ENCODE measurements at places on chromosomes 5 and 9. TPM values are rescaled to one million over a fixed set of nuclear protein-coding genes. Genes with fewer than 3 reads are reported as not detected.

Gene SLC28A3
- not detected for total RNA-seq

DNA sequence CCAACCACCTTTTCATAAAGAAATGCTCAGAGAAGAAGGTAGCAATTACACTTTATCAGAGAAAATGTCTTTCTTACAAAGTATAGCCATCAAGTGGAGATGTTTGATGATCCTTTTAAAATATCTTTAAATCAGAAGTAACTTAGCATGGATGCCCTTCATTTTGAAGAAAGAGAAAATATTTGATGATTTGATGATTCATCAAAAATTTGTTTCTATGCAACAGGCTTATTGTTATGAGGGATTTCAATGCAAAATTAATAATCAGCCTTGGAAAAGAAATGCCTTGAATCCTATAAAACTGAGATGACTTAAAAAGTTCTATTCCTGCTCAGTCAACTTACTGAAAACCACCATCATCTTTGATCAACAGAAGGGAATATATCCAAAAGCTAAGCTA, 291.6 kb downstream of the MLLT3 start:
- H3K36me3 ChIP-seq = no peaks in the 10 kb centered on the region
- H3K27me3 ChIP-seq = no peaks in the 10 kb centered on the region
- H3K4me1 ChIP-seq = no peaks in the 10 kb centered on the region
- H3K27ac ChIP-seq = no peak overlapping the region

GRCh38 chr9:134441227-134442084, 115.2 kb downstream of the RXRA start:
- H3K4me1 ChIP-seq = no peaks in the 10 kb centered on the region
- H3K27me3 ChIP-seq = no peaks in the 10 kb centered on the region
- DNase-seq = no peak
- no peak overlapping the region for H3K27ac ChIP-seq
- H3K36me3 ChIP-seq = peaks cover 4% of the 10 kb centered on the region

Gene IFNA2
- total RNA-seq = not detected

GRCh38 chr5:163608621-163609020, 103.2 kb downstream of the MAT2B start:
- H3K4me1 ChIP-seq = no peaks in the 10 kb centered on the region
- no peaks in the 10 kb centered on the region for H3K27me3 ChIP-seq
- DNase-seq = no peak
- H3K4me3 ChIP-seq = no peak overlapping the region
- H3K27ac ChIP-seq = no peak overlapping the region

DNA sequence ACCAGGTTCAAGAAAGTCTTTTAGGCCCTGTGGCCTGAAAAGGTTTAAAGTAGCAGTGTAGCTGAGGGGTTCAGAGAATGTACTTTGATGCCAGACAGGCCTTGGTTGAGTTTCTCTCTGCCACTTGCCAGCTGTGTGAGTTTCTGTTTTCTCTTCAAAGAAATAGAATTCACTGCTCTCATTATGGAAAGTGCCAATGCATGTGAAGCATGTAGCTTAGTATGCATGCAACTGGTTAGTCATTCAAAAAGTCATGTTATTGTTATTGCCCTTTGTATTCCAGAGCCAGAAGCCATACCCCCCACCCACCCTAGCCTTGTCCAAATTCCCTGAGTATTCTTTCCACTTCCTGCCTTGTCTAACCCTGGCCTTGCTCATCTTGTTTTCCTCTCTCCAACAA, 101.7 kb downstream of the ADRB2 start:
- no peak overlapping the region for H3K27ac ChIP-seq
- H3K27me3 ChIP-seq = no peaks in the 10 kb centered on the region
- peaks cover 8% of the 10 kb centered on the region for H3K4me1 ChIP-seq
- no peak overlapping the region for H3K4me3 ChIP-seq
- no peak for DNase-seq

- H3K27me3 ChIP-seq = no peaks in the 10 kb centered on the region
- no peaks in the 10 kb centered on the region for H3K36me3 ChIP-seq
- H3K4me1 ChIP-seq = peaks cover 2% of the 10 kb centered on the region
- DNase-seq = no peak
- no peak overlapping the region for H3K27ac ChIP-seq
Observed at GRCh38 chr9:118419676-118420075, 715.5 kb downstream of the TLR4 start.

GRCh38 chr9:34633851-34634550, 3.6 kb downstream of the SIGMAR1 start:
- no peak overlapping the region for H3K4me3 ChIP-seq
- peaks cover 10% of the 10 kb centered on the region for H3K36me3 ChIP-seq
- no peak overlapping the region for H3K27ac ChIP-seq

DNA sequence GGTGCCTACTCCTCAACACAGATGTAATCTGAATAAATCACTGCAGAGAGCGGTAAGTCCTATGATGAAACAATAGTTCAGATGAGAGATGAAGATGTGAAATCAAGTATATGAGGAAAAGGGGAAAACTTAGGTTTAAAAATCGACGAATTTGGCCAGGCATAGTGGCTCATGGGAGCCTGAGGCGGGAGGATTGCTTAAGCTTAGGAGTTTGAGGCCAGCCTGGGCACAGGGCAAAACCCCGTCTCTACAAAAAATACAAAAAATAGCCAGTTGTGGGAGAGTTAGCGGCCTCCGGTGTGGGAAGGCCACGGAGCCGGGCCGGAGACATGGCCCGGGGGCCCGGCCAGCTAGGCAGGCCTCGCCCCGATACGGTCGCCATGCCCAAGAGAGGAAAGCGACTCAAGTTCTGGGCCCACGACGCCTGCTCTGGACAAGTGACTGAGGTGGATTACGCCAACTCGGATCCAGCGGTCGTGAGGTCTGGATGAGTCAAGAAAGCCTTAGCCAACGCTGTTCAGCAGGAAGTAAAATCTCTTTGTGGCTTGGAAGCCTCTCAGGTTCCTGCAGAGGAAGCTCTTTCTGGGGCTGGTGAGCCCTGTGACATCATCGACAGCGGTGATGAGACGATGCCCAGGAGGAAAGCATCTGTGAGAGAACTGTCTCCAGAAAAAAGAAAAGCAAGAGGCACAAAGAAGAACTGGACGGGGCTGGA, 62.8 kb upstream of the SUB1 start:
- H3K4me1 ChIP-seq = no peaks in the 10 kb centered on the region
- H3K36me3 ChIP-seq = no peaks in the 10 kb centered on the region
- no peaks in the 10 kb centered on the region for H3K27me3 ChIP-seq
- no peak overlapping the region for H3K4me3 ChIP-seq

Gene PCSK5
- total RNA-seq = 6.3 TPM

Gene TEX48
- not detected for total RNA-seq

DNA sequence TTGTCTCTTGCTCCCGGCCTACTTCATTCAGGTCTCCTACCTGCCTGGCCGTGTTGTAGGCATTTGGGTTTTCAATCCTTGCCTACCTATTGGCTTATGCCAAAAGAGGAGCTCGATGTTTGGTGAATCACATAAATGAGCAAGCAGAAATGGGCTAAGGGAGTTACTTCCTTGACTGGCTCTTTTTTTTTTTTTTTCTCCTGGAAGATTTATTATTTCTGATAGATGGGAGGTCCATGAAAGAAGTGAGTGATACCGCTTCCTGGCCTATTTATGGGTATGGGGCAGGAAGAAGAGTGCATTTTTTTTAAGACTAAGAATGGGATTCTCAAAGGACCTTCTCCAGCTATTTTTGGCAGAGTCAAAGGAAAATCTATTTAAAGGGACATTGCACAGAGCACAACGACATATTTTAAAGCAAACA, 294.1 kb downstream of the ARHGAP26 start:
- peaks cover 9% of the 10 kb centered on the region for H3K4me1 ChIP-seq
- no peak overlapping the region for H3K27ac ChIP-seq

DNA sequence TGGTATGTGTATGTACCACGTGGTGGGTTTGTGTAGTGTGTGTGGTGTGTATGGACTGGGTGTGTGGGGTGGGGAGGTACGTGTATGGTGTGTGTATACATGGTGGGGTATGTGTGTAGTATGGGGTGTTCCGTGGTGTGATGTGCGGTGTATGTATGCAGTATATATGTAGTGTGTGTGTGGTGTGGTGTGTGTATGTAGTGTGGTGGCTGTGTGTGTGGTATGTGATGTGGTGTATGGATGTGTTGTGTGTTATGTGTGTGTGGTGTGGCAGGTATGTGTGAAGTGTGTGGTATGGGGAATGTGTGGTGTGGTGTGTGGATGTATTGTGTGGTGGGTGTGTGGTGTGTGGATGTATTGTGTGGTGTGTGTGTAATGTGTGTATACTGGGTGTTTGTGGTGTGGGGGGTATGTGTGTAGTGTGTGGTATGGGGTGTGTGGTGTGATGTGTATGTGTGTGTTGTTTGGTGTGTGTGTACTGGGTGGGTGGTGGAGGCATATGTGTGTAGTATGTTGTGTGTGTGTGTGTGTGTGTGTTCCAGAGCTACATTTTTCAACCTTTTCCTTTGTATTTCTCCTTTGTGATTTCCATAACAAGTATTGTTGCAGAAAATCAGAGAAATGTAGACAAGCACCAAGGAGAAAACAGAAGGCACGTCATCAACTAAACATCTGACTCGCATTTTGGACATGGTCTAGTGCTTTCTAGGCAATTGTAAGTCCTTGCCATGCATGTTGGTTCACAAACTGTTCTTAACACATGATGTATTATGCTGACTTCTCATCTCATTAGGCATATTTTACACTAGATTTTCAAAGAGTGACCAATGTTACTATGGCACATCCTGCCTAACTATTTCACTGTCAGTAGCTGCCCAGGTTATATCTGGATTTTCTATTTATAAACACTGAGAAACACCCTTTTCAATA, 13.2 kb downstream of the SEMA4D start:
- H3K4me3 ChIP-seq = no peak overlapping the region
- H3K36me3 ChIP-seq = peaks cover 12% of the 10 kb centered on the region
- peak; percentile 12 for DNase-seq
- no peaks in the 10 kb centered on the region for H3K27me3 ChIP-seq
- no peak overlapping the region for H3K27ac ChIP-seq

Gene TXN
- 282 TPM for total RNA-seq

GRCh38 chr5:129245489-129245888, 150.9 kb downstream of the ISOC1 start:
- H3K4me3 ChIP-seq = no peak overlapping the region
- no peak overlapping the region for H3K27ac ChIP-seq
- H3K4me1 ChIP-seq = no peaks in the 10 kb centered on the region
- H3K27me3 ChIP-seq = no peaks in the 10 kb centered on the region

Gene FOXD4L4
- 0.26 TPM for total RNA-seq

DNA sequence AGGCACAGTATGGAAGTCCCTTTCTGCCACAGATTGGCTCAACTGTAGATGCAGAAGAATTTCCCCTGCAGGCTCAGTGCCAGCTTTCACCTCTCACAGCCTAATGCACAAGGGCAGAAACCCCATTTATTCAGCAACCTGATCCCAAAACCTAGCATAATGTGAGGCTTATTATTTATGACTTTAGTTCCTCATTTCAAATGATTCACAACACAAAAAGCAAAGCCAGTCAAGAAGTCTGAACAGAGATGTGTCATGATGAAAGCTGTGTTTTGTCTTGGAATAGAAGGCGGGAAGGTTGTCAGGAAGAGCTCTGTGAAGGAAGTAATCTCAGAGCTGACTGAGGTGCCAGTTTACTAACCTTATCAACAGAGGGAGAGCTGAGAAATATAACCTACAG, 369.7 kb downstream of the LRRC70 start:
- no peak overlapping the region for H3K27ac ChIP-seq
- H3K4me3 ChIP-seq = no peak overlapping the region
- no peaks in the 10 kb centered on the region for H3K4me1 ChIP-seq
- H3K36me3 ChIP-seq = no peaks in the 10 kb centered on the region
- DNase-seq = no peak

GRCh38 chr9:4034404-4034803, 265.5 kb downstream of the GLIS3 start:
- no peaks in the 10 kb centered on the region for H3K4me1 ChIP-seq
- H3K36me3 ChIP-seq = no peaks in the 10 kb centered on the region
- H3K27me3 ChIP-seq = no peaks in the 10 kb centered on the region
- no peak overlapping the region for H3K4me3 ChIP-seq
- no peak overlapping the region for H3K27ac ChIP-seq

Gene TOR4A
- 6.2 TPM for total RNA-seq

- peaks cover 6% of the 10 kb centered on the region for H3K4me1 ChIP-seq
- no peak overlapping the region for H3K4me3 ChIP-seq
- H3K27ac ChIP-seq = peak overlapping the region; percentile 21
- H3K27me3 ChIP-seq = no peaks in the 10 kb centered on the region
- DNase-seq = no peak
Observed at GRCh38 chr5:81787474-81788242, 36.8 kb upstream of the SSBP2 start.

DNA sequence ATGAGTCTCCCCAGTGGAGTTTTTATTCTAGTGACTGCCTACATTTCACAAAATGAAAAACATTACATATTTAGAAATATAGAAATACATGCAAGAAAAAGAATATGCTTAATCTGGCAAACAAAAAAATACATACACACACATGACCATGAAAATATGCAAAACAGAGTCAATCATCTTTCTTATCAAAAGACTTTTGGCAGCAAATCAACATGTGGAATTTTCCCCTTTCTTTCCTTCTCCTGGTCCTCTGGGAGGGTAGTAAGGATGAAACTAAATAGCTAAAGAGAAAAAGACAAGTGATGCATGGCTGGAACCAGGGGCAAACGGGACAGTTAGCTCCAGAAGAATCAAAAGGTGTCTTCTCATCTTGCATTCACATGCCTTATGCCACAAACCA, 69.4 kb downstream of the APBA1 start:
- no peaks in the 10 kb centered on the region for H3K36me3 ChIP-seq
- H3K27me3 ChIP-seq = no peaks in the 10 kb centered on the region
- H3K27ac ChIP-seq = no peak overlapping the region
- no peaks in the 10 kb centered on the region for H3K4me1 ChIP-seq
- DNase-seq = no peak

DNA sequence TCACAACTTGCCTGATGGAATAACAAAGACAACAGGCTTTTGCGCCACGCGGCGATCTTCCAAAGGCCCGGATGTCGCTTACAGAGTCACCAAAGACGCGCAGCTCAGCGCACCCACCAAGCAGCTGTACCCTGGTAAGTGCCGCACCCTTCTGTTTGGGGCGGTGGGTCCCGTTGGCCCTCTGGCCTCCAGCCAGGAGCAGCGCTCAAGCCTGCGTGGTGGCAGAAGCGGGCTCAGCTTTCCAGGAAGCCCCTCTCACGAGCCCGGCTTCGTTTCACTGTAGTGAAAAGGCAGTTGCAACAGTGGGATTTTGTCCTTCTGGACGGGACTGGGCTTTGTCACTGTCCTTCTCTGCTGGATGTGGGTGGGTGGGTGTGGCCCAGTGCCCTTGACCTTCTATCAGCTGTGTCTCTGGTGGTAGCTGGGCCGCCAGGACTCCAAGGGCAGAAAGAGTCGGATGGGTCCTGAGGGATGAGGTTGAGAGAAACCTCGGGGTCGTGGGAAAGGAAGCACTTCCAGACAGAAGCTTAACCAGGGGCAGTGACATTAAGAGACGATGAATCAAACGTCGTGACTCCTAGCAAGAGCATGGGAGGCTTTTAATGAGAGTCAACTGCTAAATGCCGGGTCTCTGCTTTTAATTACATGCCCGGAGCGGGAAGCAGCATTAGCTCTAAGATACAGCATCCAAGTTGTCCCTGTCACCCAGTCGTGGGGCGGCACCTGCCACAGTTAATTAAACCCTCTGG, 49.5 kb downstream of the COL5A1 start:
- no peak for DNase-seq
- H3K27me3 ChIP-seq = no peaks in the 10 kb centered on the region
- H3K27ac ChIP-seq = no peak overlapping the region
- no peak overlapping the region for H3K4me3 ChIP-seq

Gene SPACA9
- total RNA-seq = 1.3 TPM
